ENCODE measurements at places on chromosomes 5 and 9.
A peak's percentile ranks its signal among the peaks of the same experiment; 100 is the strongest.

DNA sequence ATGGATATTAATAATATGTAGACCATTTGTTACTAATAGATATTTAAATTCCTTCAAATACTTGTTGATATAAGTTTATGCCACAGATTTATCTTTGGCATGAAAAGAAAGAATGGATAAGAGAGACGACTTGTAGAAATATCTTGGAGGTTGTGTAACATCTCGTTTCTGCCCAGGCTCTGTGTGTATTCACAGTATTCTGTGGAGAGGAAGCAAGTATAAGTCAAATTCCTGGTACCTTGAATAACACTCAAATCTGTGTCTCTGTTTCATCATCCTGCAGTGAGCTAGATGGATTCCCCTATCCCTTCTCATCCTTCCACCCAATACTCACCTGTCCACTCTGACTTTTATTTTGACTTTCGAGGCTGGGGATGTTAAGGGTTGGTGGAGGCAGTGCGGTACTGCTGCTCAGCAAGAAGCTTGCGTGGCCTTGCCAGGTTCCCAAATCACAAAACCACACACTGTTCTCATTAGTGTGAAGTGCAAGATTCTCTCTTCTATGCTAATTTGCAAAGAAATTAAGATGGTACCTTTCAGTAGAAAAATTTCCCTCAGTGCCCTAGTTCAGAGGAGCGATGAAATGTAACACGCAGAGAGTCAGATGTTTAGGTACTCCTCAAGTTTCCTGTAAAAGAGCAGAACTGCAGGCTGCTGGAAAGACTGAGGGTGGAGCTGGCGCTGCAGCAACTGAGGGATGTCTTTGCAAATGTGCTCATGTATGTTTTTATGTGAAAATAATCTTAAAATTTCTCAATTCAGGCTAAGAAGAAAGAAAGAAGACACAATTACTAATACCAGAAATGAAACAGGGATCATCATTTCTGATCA lies 42.6 kb upstream of the ANKRD18A start:
- DNase-seq, result no peak

GRCh38 chr9:80435591-80435990 lies 863.8 kb downstream of the TLE4 start:
- DNase-seq, result peak; percentile 4

- DNase-seq, result no peak
Observed at GRCh38 chr9:129867136-129868022, 32.1 kb downstream of the USP20 start.

DNA sequence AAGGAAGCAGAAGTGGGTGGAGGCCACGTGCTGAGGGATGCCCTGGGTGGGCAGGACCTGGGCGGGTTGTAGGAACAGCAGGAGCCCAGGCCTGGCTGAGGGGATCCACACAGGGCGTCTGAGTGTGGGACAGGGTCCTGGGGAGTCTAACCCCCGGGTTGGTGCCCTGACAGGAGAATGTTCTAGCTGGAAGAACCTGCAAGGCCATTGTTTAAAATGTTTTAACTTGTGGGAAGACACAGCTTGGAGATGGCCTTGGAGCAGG lies 33.9 kb upstream of the SUSD3 start:
- DNase-seq, result no peak

- no peak for DNase-seq
Observed at GRCh38 chr9:129801504-129801903, 1.5 kb upstream of the TOR1B start.

DNA sequence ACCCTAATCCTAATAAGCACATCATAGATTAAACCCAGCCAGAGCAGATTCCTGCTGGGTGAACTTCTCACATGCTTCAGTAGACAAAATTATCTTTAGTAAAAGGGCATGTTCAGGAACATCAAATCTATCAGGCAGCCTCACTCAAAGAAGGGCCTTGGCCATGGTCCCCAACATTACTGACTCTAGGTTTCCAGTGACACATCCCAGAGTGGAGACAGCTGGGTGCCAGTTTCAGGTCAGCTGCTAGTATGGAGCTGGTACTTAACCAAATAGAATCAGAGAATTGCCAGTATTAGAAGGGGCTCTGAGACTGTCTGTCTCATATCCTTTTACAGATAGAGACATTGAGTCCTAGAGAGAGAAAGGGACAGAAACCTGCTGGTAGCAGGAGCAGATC lies 44.1 kb upstream of the GALNT10 start:
- no peak for DNase-seq

- no peak for DNase-seq
Observed at GRCh38 chr5:7888901-7889300, 20.0 kb downstream of the MTRR start.

- DNase-seq, result no peak
Observed at GRCh38 chr5:140468188-140468587, 66.6 kb downstream of the ANKHD1 start.

GRCh38 chr9:65403721-65404120 lies 118.7 kb upstream of the FOXD4L5 start:
- no peak for DNase-seq

DNA sequence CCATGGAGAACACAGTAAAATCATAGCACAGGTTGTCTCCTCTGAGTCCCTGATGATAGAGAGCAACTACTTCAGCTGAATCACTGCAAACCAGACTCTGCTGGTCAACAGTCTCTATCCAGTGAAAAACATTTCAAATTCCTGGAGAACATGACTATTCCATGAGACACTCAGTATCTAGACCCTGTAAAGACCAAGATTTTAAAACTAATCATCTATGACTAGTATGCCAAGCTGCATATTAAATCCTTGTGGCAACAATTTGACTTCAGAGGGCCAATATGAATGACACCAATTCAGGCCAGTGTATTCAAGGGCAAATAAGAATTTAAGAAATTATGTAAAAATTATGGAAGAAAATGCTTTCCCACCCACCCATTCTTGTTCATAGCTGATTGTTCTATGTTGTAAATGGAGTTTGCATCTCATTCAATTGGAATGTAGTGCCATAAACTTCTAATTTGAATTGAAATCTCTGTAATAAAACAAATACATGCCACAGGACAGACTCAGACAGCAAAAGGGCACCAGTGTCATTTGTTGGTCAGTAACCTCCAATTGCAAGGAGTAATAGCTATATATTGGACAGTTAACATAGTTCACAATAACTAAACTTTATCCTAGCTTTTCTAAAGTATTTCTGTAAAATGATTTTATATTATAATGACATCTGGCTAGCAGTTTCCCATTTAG lies 80.1 kb upstream of the LPAR1 start:
- no peak for DNase-seq

DNA sequence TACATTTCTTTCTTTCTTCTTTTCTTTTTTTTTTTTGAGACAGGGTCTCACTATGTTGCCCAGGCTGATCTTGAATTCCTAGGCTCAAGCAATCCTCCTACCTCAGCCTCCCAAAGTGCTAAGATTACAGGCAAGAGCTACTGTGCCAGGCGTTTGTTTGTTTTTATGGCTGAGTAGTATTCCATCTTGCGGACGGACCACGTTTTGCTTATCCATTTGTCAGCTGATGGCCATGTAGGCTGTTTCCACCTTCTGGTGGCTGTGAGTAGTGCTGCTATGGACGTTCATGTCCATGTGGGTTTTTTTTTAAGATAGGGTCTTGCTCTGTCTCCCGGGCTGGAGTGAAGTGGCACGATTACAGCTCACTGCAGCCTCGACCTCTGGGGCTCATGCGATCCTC lies 2.5 kb downstream of the DOK3 start:
- no peak for DNase-seq

DNA sequence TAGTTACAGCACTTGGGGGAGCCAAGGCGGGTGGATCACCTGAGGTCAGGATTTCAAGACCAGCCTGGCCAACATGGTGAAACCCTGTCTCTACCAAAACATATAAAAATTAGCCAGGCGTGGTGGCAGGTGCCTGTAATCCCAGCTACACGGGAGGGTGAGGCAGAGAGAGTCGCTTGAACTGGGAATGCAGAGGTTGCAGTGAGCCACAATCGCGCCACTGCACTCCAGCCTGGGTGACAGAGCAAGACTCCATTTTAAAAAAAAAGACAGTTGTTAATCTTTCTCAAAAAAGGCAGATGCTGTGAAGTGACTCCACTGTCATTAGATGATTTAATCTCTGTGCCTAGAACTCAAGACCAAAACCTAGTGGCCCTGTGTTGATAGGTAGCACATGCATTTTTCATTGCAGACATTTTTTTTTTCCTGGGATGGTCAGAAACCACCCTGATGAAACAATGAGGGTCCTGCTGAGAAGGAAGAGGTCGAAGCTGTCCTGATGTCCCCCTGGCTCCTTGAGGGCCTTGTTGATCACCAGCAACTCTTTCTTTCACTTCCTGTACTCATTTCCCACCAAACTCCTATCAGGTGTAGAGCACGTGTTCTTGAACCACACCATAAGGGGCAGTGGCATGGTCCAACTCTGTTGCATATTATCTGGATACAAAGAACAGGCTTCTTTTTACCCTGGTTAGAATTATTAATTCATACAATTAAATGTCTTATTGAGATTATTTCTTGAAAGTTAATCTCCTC lies 382.2 kb downstream of the ICE1 start:
- DNase-seq, result no peak

DNA sequence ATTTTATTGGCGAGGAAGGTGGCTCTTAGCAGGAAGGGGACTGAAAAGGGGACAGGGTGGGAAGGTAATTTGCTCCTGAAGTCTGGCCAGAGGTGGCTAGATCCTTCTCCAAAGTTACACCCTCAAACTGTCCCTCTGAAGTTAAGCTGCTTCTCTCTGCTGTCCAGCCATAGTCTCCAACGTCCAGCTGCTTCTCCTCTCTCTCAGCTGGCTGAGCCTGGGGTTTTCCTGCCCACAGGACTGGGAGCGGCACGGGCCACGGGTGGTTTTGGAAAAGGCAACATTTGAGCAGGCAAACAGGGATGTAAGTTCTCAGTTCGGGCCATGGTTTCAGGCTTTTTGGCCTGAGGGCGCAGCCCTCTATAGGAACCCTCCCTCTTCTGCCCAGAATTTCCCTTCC lies 128.3 kb downstream of the YIPF5 start:
- no peak for DNase-seq

GRCh38 chr5:56316299-56316994 lies 83.3 kb upstream of the ANKRD55 start:
- no peak for DNase-seq

- no peak for DNase-seq
Observed at GRCh38 chr5:31407921-31408693, 123.8 kb downstream of the DROSHA start.

- DNase-seq, result no peak
Observed at GRCh38 chr5:15515229-15515628, 15.2 kb downstream of the FBXL7 start.

GRCh38 chr9:127580879-127581475 lies 31.1 kb upstream of the STXBP1 start:
- DNase-seq, result no peak

DNA sequence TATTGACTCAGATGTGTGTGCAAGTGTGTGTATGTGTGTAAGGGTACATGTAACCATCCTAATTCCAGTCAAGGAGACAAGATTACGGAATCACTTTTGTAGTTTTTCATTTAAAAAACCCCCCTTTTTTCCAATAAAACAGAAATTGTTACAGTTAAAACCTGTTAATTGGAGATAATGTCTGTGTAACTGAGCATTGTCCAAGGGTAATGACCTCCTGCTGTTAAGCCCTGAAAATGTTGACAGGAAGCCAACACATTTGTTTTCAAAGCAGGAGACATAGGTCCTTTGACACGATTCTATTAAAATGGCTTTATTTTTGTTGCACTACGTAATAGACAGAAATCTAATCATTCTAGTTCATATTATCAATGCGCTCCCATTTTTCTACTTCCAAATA lies 457.3 kb upstream of the ARRDC3 start:
- no peak for DNase-seq

DNA sequence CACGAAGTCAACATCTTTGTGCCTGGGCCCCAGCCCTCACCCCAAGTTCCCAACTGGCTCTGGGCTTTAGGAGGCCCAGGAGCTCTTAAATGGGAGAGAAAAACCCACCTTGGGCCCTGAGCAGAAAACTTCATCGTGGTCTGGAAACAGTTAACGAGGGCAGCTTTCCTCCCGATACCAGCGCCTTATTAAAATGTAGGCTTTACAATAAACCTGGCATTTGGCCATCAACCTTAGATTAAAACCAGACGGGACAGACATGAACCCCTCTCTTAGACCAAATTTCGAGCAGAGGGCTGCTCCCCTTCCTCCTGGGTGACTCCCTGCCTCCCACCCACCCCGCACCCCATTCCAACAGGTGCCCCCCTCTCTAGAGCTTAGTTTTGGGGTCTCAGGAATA lies 39.4 kb downstream of the PRRX2 start:
- no peak for DNase-seq

- no peak for DNase-seq
Observed at GRCh38 chr9:113521693-113522255, 58.2 kb downstream of the RGS3 start.

DNA sequence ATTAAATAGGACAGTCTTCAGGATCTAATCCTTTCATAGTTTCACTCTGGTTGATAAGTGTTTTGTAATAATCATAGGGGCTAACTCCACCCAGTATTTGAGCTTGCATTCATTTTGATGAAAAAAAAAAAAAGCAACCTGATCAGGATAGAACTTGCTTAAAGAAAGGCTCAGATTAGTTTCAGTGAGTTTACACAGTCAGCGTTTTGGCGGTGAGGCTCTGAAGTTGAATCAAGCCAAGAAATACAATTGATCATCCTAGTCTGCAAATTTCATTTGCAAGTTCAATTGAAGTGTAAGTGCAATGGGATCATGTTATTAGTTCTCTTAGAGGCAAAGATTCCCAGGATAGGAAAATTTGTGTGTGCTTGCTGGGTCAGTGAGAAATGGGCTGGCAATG lies 159.7 kb upstream of the ELL2 start:
- DNase-seq, result no peak

- DNase-seq, result no peak
Observed at GRCh38 chr5:150000990-150001659, 586 bp downstream of the HMGXB3 start.

DNA sequence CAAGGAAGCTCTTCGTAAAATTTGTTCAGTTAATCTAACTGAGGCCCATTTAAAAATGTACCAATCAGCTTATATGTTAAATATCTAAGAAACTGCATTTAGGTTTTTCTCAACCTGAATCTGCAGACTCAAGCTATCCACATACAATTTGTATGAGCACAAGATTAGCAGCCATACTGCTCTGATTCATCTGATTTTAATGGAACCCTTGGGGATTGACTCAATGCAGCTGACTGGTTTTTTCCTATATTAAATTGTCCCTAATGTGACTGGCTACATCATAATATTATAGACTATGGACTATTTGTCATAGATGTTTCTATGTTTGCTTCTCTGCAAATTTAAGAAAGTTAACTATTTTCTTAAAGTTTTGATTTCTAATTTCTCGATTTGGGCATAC lies 451.0 kb upstream of the TUSC1 start:
- no peak for DNase-seq

- DNase-seq, result no peak
Observed at GRCh38 chr9:14245901-14246525, 67.9 kb downstream of the NFIB start.

GRCh38 chr9:5500441-5501235 lies 9.7 kb upstream of the PDCD1LG2 start:
- no peak for DNase-seq

DNA sequence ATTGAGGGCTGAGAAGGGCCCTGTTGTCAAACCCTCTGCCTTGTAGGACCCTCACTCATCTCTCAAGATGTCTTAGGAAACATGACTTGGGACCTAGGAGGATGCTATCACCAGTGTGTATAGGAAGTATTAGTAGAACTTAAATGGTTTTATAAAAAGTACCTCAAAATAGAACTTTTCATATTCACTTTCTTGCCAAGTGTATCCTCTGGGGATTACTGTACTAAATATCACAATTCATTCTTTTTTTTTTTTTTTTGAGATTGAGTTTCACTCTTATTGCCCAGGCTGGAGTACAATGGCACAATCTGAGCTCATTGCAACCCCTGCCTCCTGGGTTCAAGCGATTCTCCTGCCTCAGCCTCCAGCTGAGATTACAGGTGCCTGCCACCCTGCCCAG lies 56.2 kb downstream of the ARHGEF28 start:
- no peak for DNase-seq
